ENCODE measurements at places on chromosomes 12 and 14. TPM values are rescaled to one million over a fixed set of nuclear protein-coding genes. Genes with fewer than 3 reads are reported as not detected.

The OR4E2 gene
- not detected for polyA plus RNA-seq

The RDH12 gene
- polyA plus RNA-seq, result 0.88 TPM

The PFDN5 gene
- polyA plus RNA-seq, result 667 TPM

The LRP1 gene
- polyA plus RNA-seq, result 100 TPM

The CMTM5 gene
- polyA plus RNA-seq, result 3.4 TPM

The ATL1 gene
- polyA plus RNA-seq, result 13.2 TPM

- DNase-seq, result peak; percentile 83
These were observed 76.6 kb downstream of the EMP1 start for GRCh38 chr12:13273097-13273496.

DNA sequence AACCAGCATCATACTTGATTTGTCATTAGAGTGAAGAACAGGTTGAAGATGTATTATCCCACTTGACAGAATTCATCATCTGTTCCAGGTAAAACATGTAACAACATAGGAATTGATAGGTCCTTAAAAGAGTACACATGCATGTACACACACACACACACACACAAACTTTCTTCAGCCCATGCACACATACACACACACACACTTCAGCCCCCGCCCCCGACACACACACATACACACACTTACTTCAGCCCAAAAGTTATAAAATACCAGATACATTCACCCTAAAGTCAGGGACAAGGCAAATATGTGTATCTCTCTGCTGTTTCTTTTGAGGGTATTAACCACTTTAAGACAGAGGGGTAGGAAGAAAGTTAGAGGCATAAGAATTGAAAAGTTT is 15.4 kb downstream of the CAND1 start:
- no peak for DNase-seq

- DNase-seq, result no peak
These were observed 490.5 kb downstream of the TMEM132D start for GRCh38 chr12:129413295-129413694.

DNA sequence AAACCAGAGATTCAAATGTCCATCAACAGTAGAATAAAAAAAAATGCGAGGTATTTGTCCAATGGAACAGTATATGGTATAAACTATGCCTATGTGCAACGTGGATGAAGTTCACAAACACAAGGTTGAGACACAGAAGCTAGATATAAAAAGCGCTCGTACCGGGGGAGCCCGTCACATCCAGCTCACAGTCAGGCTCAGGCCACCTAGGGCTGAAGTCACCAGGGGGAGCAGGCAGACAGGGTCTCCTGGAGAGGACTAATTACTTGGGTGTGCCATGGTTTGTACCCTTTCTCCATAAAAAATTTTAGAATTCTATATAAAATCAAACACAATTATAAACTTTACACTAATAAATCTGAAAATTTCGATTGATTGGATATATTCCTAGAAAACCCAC is 13.6 kb downstream of the AHNAK2 start:
- DNase-seq, result no peak

- DNase-seq, result peak; percentile 37
These were observed 127.4 kb downstream of the KTN1 start for GRCh38 chr14:55707365-55707804.

- DNase-seq, result no peak
These were observed 29.0 kb downstream of the FBXW8 start for GRCh38 chr12:116939734-116940133.

GRCh38 chr14:101201535-101202151 is 298.1 kb upstream of the RTL1 start:
- no peak for DNase-seq

DNA sequence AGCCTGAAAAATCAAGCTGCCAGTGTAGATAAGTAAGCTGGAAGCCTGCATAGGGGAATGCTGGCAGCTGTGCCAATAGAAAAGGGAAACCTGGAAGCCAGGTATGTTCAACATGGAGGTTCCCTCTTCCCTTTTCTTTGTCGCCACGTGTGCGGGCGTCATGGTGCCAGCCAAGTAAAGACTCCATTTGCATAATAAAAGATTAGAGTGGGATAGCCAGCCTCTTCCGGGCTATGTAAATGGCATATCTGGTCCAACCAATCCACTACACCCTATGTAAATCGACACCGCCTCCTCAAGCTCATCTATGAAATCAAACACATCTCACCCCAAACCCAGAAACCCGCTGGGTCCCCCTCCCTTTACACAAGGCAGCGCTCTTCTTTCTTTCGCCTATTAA is 5.6 kb upstream of the ADGRD1 start:
- no peak for DNase-seq

DNA sequence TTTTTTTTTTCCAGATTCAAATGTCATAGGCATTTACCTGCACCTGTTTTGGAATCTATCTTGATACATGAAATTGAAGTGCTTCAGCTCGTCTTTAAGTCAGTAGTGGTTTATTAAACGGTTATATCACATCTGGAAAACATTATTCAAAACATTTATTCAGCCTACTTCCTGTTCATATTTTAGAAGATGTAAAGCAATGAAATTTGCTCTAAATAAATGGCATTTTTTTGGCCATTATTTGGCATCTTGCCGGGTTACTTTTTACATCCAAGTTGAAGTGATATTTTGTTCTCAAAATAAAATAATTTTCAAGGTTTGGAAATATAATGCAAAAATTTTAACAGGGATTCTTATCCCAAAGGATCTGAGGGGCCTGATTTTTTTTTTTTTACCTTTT is 103.1 kb downstream of the EML1 start:
- no peak for DNase-seq

DNA sequence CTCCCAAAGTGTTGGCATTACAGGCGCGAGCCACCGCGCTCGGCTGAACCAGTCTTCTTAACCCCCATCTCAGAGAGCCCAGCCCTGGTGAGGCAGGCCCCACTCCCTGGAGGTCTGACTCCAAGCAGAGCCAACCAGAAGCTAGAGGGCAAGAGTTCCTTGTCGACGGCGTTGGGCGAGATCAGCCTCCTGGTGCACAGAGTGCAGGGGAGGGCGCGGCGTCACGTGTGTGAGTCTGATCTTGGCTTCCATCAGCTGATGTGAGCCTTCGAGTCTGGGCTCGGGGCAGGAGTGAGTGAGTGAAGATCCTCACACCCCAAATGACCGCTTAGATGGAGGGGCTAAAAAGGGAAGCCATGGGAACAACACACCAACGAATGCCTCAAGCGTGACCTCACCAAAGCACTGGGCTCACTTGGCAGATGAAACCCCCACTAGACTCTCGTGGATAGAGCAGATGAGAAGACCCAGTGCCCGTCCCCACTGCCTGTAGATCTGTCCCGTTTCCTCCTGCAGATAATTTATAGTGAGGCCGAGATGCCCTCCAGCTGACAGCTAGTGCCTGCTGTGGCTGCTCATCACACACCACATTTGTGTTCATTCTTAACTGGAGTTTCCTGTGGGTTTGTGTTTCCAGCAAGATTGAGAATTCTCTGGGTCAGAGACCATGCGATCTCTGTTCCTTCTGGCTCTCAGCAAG is 28.6 kb upstream of the ADGRD1 start:
- DNase-seq, result no peak

GRCh38 chr12:76055393-76055792 is 23.8 kb upstream of the PHLDA1 start:
- DNase-seq, result no peak

DNA sequence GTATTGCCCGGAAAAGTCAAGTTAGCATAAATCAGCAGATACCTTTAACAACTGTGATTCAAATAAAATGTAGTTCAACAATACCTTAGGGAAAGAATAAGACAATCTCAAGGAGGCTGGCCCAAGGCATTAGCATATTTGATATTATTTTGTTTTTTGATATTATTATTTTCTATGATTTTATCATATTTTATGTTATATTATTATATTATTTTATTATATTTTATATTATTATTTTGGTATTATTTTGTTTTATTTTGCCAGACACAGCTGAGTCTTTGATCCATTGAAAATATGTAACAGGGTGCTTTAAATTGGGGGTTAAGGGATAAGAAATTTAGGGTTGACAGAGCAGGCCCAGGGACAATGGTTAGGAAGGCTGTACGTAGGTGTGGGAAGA is 607.9 kb upstream of the USP15 start:
- no peak for DNase-seq

DNA sequence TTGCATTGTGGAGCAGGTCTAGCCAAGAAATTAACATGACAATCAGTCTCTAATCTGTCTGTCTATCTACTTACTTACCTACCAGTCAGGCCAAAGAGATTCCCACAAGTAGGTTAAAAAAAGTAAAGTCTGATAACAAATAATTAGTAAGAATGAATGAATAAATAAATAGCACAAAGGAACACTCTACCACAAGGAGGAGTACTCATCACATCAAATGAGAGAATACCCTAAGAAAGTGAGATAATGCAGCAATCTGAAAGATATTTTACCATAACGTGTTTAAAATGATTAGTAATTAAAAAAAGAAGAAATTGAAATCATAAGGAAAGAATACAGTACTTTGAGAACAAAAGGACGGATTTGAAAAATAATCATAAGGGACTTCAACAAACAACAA is 187.2 kb downstream of the SYNE2 start:
- no peak for DNase-seq
